ENCODE measurements at places on chromosomes 11 and 22.

- DNase-seq: peak; percentile 80
These were observed 38.5 kb upstream of the CYP2D6 start for GRCh38 chr22:42169055-42169469.

GRCh38 chr11:27319072-27319471, 43.9 kb downstream of the CCDC34 start:
- no peak for DNase-seq

DNA sequence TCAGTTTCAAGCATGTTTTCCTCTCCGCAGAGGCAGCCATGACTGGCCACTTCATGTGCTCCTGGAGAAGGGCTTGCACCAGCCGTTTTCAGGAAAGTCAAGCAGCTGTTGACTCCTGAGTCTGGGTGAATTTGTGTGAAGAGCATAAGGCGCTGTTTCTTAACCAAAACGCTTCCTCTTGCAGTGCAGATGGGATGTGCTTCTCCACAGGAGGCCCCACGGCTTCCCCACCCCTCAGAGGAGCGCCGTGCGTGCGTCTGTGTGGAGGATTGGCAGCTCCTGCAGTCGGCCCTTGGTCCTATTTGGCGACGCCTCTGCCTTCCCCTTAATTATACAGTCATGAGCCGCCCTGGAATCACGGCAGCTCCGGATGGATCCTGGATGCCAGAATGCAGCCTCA, 54.1 kb upstream of the B3GAT1 start:
- DNase-seq: no peak

GRCh38 chr11:91981995-91982394, 242.6 kb upstream of the FAT3 start:
- no peak for DNase-seq

- no peak for DNase-seq
These were observed 18.1 kb upstream of the AIFM3 start for GRCh38 chr22:20948989-20949388.

GRCh38 chr11:112128483-112129121, 35.3 kb downstream of the IL18 start:
- DNase-seq: no peak
